ENCODE measurements at places on chromosomes 16 and 17.

- DNase-seq, result no peak
Measured at GRCh38 chr16:6570530-6570929, 762.1 kb upstream of the RBFOX1 start.

- no peak for DNase-seq
Measured at GRCh38 chr17:58436805-58437239, 19.5 kb upstream of the RNF43 start.

DNA sequence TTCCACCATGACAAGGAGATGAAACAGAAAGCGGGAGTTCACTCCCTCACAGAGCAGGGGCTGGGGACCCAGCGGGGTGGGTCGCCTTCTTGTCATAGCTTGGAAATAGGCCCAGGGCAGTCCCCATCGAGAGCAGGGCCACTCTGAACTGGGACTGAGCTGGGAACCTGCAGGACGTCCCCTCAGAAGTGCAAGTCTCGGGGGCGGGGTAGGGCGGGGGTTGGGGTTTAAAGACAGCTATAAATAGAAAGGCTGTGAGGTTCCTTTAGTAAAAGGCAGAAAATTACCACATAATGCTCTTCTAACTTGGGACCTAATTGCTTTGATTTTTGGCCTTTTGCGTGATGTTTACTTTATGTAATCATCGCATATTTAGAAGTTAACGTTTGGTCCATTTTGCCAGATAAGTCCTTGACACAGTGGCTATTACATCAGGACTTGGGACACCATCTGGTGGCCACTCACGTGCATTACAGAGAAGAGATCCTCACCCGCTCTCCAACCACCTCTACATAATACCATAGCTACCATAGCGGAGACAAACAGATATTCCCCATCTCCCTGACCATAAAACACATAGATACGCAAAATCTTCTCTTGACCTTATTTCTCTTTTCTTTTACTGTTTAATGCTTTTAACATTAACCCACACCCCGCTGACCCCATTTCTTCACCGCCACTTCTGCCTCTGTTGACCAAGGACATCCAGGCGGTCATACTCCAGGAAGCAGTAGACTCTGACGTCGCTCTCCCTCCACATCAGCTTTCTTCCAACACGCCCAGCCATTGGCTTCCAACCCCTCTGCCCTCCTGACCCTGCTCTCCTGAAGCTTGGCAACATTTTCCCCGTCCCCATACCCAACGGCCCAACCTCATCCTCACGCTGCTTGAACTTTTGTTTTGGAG, 27.5 kb upstream of the PIK3R6 start:
- DNase-seq, result no peak

- no peak for DNase-seq
Measured at GRCh38 chr16:52446080-52446479, 100.9 kb downstream of the TOX3 start.

- DNase-seq, result no peak
Measured at GRCh38 chr17:63503341-63503705, 19.8 kb upstream of the KCNH6 start.
